ENCODE measurements at places on chromosomes 4 and X. TPM values are rescaled to one million over a fixed set of nuclear protein-coding genes. Genes with fewer than 3 reads are reported as not detected.

The MAGEA1 gene
- not detected for total RNA-seq

The ASB12 gene
- total RNA-seq: 0.38 TPM

DNA sequence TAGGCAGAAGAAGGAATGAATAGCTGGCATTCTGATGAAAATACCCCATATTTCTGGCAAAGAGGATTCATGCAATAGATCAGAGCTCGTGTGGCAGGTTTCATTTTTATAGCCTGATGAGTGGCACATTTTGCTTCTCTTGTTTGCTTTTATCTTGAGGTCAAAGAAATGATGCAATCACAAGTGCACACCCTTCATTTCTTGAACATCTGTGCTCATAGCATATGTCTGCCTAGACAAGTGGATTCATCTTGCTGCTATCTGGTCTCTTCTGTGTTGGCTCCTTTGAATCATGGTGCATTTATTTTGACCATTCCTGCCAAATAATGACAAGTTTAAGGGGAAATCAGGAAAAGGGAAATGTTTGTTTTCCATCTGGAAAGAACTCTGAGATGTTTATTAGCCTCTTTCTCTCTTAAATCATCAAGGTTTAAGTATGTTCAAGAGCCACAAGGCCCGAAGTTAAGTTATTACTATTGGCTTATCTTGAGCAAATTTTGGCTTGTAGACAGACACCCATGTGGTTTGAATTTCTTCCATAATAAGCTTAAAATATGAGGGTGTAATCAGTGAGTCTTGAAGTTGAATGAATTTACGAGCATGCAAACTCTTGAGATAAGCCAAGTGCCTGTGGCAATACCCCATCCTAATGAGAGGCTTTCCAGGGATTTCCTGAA is 59.3 kb upstream of the HS3ST1 start:
- no peak for DNase-seq

DNA sequence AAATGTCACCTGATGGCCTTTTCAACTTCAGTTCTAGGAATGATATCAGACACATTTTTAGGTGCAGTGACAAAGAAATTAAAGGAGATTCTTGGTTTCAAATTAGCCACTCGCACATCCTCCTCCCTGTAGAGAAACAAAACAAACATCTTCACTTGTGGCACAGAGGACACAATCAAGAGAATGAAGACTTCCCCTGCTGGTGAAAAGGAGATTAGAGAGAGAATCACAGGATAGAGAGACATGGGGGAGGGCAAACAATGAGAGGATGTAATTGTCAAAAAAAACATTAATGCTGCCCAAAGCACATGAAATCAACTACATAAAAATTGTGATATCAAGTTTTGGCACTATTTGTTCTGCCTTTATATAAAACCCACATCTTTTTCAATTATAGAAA is 34.5 kb downstream of the ACE2 start:
- no peak for DNase-seq

DNA sequence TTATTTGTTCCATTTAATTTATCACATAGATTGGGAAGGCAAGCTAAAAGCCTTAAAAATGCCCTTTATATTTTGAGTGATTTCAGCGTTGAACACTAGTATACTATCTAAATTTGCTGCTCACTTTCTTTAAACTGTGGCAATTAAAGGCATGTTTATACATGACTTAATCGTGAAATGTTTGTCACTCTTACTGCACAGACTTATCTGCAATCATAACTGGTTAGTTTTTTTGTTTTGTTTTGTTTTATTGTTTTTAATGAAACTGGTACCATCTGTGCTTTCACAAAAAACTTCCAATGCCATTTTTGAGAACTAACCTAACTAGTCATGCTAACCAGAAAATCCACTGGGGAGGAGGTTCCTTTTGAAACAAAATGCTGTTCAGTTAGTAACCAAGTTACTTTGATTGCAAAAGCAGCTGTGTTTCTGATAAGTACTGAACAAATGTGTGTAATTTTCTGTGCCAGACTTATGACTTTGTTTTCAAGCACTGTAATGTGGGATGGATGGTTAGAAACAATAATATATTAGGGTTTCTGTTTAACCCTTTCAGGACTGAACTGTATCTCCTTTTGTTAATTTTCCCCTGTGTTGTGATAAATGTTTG is 56.1 kb downstream of the CCKAR start:
- no peak for DNase-seq

DNA sequence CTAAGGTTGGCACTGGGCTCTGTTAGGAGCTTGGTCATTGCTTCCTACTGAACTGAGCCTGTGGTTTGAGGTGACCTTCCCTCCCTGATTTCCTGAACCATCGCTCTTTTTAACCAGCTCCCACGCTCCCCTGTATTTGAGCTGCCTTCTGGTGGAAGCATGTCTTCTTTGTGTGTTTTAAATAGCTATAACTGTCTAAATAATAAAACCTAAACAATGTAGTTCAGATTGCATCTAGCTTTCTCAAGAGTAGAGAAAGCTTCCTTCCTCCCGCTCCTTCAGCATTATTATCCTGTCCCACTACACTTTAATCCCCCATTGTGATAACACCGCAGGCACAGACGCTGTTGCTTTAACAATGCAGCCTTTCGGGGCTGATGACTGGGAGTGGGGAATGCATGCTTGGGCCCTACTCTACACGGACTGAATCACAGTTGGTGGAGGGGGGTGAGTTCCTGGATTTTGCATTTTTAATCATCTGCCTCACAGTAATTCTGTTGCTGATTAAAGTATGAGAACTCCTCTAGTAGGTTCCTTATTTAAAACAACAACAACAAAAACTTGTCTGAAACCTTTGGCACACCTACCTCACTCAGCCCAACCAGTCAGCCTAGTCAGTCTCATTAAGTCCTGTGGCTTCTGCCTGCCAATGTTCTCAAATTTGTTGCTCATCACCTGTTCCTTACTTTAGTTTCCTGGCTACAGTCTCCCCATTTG is 6.6 kb downstream of the SMS start:
- DNase-seq: no peak

DNA sequence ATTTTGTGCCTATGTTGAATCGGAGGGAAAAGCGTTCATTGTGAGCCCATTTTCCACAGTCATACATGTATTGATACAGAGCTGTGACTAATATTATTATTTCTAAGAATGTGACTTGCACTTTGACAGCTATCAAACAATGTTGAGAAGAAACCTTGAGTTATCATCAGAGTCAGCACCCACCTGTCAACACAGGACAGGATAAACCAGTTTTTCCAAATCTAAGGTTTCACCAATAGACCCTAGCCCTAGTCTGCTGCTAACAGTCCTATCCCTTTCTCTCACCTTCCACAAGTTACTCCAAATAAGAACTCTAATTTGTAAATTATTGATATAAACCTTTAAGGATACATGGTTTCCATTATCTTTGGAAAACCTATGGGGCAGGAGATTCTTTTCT is 47.7 kb upstream of the DHX15 start:
- DNase-seq: no peak

- no peak for DNase-seq
These were observed 22.7 kb downstream of the NUDT6 start for GRCh38 chr4:122899682-122900081.

GRCh38 chr4:147371661-147372060 is 109.2 kb upstream of the EDNRA start:
- no peak for DNase-seq

- DNase-seq: no peak
These were observed 306.9 kb downstream of the KCNIP4 start for GRCh38 chr4:21641696-21642095.

GRCh38 chr4:770022-770421 is 55.9 kb downstream of the CPLX1 start:
- no peak for DNase-seq

DNA sequence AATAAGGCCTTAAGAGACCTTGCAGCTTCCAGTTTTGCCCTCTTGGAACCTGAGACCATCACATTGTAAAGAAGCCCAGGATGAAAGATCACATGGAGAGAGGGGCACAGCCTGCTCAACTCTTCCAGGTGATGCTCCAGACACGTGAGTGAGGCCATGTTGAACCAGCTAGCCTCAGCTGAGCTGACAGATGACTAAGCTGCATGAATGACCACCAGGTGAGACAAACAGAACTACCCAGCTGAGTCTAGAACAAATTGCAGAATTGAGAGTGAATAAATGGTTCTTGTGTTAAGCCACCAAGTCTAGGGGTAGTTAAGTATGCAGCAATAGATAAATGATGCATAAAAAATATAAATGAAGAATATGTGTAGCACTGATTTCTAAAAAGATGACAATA is 16.8 kb upstream of the GPR82 start:
- no peak for DNase-seq

DNA sequence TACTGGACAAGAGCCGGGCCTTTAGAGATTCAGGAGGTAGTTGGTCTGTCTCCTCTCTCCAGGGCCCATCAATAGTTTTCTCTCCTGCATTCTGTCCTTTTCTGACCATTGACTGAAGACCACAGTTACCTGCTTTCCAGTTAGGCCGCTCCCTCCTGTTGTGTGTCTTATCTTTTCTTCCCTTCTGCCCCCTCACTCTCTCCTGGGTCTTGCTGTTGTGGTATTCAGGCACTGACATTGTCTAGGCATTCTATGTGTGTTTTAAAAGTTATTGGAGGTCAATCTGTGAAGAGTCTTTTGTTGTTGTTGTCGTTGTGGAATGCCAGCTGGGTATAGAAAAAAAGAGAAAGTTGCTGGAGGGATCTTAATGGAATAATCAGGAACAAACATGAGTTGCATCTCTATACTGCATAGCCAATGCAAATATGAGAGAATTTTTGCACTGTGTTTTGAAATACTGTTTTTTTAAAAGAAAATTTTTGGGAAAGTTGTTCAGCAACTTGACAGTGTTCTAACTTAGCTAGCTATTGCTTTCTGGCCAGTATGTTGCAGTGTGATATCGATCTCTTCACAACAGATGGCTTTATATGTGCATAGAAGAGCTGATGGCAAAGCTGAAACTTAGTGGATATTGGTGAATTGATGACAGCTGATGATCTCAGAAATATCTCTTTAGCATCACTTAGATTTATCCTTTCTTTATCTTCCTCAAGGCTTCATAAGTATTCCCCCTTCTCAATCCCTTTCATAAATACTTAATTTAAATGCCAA is 240.7 kb downstream of the C4orf33 start:
- DNase-seq: no peak

DNA sequence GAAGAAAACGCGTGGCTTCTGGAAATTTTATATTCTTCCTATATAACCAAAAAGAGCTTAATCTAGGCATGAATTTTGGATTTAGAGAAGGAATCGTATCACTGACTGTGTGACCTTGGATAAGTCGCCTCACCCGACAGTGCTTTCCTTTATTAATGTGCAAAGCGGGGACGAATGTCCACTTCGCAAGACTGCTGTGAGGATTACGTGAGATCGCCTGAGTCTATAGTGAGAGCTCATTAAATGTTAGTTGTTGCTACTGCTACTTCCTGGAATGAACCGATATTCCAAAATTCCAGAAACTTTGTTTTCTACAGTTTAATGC is 448 bp upstream of the TBC1D8B start:
- no peak for DNase-seq

- DNase-seq: no peak
These were observed 72.8 kb downstream of the PARM1 start for GRCh38 chr4:75005727-75006126.

GRCh38 chrX:150100261-150100660 is 162.0 kb upstream of the EOLA2 start:
- DNase-seq: no peak

DNA sequence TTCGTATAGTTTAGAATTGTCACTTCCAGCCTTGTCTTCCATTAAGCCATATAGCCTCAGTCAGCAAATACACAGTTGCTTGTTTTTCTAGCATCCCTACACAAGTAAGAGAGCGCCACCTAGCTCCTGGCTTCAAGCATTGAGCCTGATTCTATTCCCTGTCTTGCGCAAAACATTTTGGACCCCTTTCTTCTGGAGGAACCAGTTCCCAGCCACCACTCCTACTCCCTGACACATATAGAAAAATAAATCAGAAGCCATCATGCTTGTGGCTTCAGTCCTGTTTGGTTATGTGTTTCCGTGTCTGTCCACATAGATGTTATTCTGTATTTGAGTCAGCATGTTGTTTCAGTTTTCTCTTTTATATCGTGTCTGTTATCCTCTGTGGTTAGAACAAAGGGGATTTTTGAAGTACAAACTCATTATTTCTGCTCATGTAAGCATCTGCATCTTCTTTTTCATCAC is 59.9 kb downstream of the GK start:
- DNase-seq: no peak

- DNase-seq: no peak
These were observed 263.6 kb downstream of the PTTG2 start for GRCh38 chr4:38223782-38224236.

GRCh38 chrX:143340190-143340589 is 177.1 kb downstream of the SPANXN3 start:
- no peak for DNase-seq

- DNase-seq: no peak
These were observed 18.5 kb upstream of the DRD5 start for GRCh38 chr4:9762823-9763475.

DNA sequence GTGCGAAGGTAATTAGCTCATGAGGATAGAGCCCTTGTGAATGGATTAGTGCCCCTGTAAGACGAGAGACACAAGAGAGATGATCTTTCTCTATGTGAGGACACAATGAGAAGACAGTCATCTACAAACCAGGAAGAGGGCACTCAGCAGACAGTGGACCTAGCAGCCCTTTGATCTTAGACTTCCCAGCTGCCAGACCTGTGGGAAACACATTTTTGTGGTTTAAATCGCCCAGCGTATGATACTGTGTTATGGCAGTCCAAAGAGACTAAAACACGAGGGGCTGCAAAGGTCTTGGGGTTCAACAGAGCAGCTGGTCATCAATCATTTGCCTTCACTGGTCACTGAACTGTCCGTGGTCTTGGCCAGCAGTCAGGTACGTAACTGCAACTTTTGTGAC is 9.2 kb upstream of the SYNPO2 start:
- no peak for DNase-seq

Measured in posterior vena cava (tissue), 2 donors.